ENCODE measurements at places on chromosomes 13 and 19.

- DNase-seq, result no peak
These were observed 287.0 kb downstream of the DCT start for GRCh38 chr13:94192431-94192975.

GRCh38 chr13:50733392-50733791 lies 110.1 kb downstream of the DLEU7 start:
- no peak for DNase-seq

DNA sequence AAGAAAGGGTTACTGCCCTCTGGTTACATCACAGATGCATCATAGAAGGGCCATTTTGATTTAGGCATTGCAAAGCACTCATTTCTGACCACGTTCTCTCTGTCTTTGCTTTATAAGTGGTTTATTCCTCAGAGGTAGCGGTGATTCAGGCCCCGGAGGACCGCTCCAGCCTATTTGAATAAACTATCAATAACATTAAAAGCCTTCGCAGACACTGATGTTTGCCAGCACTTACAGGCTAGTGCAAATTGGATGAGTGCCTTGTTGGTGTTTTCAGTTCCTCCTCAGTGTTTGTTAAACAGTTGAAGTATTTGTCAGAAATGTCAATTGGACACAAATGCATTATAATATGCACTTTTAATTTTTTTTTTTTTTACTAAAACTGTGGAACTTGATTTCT lies 120.2 kb downstream of the RXFP2 start:
- DNase-seq, result no peak

GRCh38 chr19:13252569-13253335 lies 102.5 kb downstream of the IER2 start:
- no peak for DNase-seq

- no peak for DNase-seq
These were observed 194.4 kb downstream of the GGACT start for GRCh38 chr13:100394005-100394695.

DNA sequence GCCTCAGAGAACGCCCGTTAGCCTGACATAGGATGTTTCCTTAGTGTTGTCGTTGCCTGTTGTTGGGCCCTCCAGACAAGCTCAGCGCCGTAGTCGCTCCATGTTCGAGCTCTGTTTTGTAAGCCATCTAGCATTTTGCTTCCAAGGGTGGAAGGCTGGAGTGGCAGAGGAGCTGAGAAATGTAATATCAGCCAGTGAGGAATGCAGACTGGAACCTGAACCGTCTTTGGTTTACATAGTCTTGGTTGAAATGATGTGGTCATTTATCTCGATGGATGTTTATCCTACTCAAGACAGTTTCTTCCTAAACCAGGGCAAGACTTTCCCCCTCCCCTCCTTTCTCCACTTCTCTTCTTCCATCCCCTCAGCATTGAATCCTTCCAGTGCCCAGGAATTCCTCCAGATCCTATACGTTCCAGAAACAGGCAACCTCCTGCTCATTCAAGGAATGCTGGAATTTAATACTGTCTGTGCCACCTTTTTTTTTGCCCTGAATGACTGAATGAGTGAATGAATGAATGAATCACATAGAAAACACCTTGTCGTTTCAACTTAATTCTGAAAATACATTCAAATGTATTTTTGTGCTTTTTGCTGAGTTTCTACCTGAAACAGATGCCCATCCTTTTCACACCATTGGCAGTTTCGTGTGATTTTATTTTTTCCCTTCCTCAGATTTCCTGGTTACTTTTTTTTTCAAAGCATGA lies 109.5 kb upstream of the MBNL2 start:
- no peak for DNase-seq

DNA sequence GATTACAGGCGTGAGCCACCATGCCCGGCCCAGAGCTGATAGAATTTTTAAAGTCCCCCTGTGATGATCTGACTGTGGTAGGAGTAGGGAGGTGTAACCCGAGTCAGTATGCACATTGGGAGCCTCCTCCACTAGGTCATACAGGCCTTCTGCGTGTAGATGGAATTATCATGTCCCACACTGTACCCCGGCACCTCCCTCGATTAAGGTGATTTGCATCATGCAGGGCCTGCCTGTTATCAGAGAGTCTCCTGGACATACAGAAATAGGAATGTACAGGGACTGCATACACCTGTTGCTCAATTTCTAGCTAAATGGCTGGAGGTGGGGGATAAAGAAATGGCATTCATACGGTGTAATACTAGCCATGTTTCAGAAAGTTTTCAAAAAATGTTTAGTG lies 922 bp upstream of the ERVK3-1 start:
- no peak for DNase-seq

- no peak for DNase-seq
These were observed 202.2 kb upstream of the STARD13 start for GRCh38 chr13:33487575-33488243.

DNA sequence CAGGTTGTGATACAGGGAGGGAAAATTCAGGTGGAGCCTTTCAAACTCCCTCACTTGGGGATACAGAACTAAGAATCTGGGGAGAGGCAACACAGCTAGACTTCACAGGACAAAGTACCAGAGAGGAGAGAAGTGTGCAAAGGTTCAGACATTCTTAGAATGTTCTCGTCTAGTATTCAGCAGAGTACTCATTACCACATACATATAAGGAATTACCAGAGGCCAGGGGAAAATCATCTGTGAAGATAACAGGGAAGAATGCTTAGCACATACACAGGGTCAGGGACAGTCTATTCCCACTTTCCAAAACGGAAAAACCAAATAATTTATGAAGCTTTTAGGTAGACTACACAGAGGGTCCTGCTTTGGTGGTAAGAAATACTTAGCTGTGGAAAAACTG lies 58.1 kb downstream of the TRPC4 start:
- no peak for DNase-seq

DNA sequence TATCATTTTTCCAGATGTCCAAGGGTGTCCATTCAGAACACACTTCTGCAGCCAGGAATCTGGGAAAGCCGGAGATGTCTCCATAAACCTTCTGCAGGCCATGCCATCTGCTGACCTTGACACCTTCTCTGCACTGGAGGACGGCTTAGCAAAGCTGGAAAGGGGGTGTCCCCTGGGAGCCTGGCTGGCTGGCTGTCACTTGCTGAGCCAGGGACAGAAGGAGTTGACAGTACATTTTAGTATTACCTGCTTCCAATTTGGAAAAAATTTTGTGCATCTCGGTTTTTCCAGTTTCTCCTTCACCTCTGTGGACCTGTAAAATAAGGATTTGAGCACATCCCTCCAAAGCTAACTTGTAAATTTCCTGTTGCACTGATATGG lies 8.1 kb upstream of the CHST8 start:
- DNase-seq, result no peak

DNA sequence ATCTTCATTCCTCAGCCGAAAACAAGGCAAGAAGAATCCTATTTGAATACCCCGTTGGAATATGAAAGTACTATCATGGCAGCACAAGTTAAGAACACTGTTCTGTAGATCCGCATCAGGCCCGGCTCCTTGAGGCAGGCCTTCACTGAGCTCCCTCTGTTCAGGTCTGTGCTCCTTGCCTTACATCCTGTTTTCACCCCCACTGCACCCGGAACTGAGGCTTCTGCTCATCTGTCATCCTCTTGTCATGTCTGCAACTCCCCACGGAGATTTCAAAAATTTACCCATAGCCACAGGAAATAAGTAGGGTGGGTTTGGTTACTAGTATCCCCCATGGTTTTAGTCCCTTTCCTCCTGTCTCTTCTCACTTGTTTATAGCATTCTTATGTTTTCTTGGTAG lies 861.9 kb downstream of the GPC5 start:
- DNase-seq, result no peak

GRCh38 chr19:1752757-1753728 lies at the start of gene ONECUT3:
ONECUT3 (plus strand) TSS chr19:1753506; CDS start chr19:1753663, 157 bp downstream.
- DNase-seq, result no peak

DNA sequence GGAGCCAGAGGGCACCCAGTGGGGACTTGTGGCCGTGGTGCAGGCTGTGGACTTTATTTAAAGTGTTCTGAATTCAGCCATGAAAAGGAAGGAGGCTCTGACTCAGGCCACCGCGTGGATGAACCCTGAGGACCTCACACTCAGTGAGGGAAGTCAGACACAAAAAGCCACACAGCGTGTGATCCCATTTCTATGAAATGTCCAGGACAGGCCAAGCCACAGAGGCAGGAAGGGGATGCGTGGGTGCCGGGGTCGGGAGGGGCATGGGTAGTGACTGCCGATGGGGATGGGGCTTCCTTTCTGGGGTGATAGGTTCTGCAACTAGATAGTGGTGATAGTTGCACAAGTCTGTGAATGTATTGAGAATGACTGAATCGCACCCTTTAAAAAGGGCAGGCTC lies 8.7 kb upstream of the ZBTB7A start:
- no peak for DNase-seq

DNA sequence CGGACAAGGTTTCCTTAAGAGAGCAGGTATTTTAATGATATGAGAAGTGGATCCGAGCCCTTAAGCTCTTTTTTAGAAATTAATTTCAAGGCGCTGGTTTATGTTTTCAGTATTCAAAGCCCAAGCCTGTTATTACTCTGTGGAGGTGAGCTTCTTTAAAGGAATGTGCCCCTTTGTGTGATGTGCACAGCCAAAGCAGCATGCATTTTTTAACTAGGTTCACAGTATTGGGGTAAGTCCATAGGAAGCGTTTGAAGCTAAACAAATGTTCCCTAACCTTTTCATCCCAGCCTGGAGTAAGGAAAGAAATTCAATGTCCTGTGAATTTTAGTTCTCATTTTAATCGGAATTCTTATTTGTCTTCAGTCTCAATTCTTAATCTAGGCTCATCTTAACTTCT lies 217.5 kb downstream of the KCTD12 start:
- no peak for DNase-seq

- DNase-seq, result no peak
These were observed 60.2 kb downstream of the ITGBL1 start for GRCh38 chr13:101512650-101513049.

DNA sequence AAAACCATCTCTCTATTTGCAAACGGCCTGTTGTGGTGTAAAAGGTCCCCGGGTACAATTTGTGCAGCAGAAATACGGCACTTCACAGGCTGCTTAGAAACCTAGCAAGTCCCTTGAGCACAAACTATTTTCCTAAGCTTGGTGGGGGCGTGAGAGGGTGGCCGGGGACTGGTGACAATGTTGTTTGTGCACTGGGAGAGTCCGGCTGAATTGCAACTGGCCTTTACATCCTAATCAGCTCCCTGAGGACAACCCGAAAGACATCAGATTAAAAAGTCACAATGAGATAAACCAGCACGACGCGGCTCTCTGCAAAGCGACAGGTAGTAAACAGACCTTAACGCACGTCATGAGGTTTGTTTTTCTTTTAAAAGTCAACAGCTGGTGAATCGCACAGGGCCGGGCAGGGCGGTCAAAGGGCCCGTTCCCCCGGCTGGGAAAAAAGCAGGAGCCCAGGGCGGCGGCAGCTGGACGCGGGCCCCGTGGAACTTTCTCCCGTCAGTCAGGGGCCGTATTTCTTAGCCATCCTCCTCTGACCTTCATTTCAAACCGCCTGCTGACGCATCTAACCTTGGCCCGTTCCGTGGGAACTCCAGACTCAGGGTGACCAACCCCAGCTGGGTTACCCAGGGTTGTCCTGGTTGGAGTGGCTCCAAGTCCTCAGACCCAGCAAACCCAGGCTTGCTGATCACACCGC lies 112.3 kb downstream of the GADD45B start:
- DNase-seq, result no peak

GRCh38 chr19:51737389-51737788 lies 13.6 kb upstream of the HAS1 start:
- DNase-seq, result no peak

DNA sequence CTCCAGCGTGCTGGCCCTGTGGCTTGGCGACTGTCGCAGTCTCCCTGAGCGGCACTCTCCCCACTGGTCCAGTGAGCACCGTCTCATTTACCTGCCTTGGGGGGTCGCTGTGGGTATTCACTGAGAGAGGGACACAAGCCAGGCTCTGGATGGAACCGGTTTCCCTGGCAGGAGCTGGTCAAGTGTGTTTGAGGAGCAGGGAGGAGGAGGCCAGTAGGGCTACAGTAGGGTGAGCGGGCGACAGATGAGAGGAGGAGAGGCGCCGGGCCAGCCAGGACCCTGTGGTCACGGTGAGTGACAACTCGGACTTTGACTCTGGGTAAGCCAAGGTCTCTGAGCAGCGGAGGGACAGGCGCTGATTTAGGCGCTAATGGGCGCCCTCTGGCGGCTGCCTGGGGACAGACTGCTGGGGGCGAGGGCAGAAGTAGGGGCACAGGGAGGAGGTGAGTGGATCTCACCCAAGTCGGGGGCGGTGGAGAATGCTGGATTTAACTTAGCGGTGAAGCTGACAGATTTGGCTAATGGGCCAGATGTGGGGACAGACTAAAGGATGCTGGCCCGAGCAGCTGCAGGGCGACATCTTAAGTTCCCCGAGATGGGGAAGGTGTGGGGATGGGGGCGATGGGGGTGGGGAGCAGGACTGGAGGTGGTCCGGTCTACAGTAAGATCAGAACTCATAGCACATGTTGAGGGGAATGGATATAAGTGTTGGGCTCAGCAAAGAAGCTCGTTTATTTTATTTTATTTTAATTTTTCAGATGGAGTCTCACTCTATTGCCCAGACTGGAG lies 4.7 kb upstream of the PRMT1 start:
- DNase-seq, result no peak

GRCh38 chr13:53743906-53744305 lies 715.3 kb downstream of the OLFM4 start:
- DNase-seq, result no peak

GRCh38 chr13:43089912-43090498 lies 66.6 kb downstream of the DNAJC15 start:
- no peak for DNase-seq

- no peak for DNase-seq
These were observed 199.2 kb downstream of the COL4A1 start for GRCh38 chr13:110107568-110108347.

DNA sequence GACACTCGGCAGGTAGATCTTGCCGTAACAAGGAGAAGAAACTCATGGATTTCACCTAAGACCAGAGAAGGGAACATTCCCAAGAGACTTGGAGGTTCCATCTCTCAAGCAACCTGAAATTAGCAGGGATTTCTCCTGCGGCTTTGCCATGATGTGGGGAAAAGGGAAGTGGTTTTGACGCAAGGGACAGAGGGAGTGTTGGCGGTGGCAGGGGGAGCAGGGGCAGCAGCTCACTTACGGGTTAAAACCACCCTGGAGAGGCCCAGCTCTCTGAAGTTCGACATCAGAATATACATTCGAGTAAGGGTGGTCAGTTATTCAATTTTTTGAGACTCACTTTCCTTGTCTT lies 76.1 kb upstream of the POMP start:
- DNase-seq, result no peak

- DNase-seq, result no peak
These were observed 10.5 kb downstream of the COMP start for GRCh38 chr19:18780631-18781030.

DNA sequence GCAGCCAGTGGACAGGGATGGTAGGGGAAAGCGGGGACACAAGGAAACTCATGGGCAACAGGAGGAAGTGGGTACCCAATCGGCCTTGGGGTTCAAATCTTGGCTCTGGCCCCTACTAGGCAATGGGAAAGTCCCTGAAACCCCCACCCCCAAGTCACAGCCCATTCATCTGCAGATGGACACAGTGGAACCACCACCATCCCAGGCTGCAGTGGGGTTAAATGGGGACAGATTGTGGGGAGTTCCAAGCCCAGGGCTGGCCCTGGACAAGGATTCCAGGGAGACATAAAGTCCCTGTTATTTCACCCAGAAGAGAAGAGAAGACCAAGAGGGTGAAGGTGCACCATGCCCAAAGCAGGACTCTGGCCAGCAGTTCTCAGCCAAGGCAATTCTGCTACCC lies 48.5 kb downstream of the CPAMD8 start:
- DNase-seq, result no peak

Data from caudate nucleus (tissue), 63 donors.